ENCODE measurements at places on chromosomes 2 and 18. TPM values are rescaled to one million over a fixed set of nuclear protein-coding genes. Genes with fewer than 3 reads are reported as not detected.
A peak's percentile ranks its signal among the peaks of the same experiment; 100 is the strongest.

The KYNU gene
- under 0.01 TPM for total RNA-seq

The CCDC85A gene
- 9.9 TPM for total RNA-seq

The SLC8A1 gene
- 83.4 TPM for total RNA-seq

The RAB6C gene
- total RNA-seq: not detected

The DPYSL5 gene
- total RNA-seq: not detected

- H3K36me3 ChIP-seq: no peaks in the 10 kb centered on the region
- no peaks in the 10 kb centered on the region for H3K27me3 ChIP-seq
Measured at GRCh38 chr2:240990726-240991377, 7.6 kb upstream of the SNED1 start.

DNA sequence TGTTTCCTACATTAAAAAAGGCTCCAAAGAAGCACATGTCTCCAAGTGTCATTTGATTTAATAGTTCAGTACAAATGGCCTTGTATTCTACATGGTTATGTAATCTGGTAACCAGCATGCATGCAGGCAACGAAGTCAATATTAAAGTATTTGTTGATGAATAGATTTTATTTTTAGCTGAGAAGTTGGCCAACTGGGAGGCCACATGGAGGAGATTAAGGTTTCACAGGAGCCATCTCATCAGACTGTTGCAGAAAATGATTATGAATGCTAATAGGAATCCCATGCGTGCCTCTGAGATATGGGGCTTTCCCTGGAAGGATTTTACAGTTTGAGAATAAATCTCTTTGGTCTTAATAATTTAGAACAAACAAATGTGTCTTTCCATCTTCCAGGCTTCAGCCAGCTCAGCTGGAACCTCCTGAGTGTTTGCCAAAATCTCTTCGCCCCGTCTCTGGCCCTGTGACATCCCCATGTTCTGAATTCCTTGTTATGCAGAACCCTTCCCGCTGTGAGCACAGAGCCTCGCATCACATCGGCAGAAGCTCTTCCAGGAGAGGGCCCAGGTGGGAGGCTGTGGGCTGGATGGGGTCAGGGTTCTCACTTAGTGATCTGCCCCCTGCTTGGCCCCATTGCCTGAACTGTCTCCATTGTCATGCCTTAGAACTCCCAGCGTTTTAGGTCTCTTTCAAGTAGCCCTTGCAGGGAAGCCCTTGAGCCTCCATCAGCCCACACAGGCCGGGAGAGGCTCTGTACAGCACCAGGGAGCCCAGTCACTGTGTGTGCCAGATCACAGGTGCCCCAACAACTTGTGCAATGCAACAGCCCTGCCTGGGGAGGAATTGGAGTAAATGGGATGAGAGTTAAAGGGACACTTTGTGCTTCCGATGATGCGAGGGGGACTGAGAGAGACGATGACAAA is 190.5 kb upstream of the TWIST2 start:
- H3K36me3 ChIP-seq: no peaks in the 10 kb centered on the region
- no peaks in the 10 kb centered on the region for H3K27me3 ChIP-seq
- 0 out of 2 replicates have a peak overlapping the region, but pooled peaks have one; percentile 18 for H3K27ac ChIP-seq
- peaks cover 7% of the 10 kb centered on the region for H3K4me1 ChIP-seq
- DNase-seq: peak; percentile 67

DNA sequence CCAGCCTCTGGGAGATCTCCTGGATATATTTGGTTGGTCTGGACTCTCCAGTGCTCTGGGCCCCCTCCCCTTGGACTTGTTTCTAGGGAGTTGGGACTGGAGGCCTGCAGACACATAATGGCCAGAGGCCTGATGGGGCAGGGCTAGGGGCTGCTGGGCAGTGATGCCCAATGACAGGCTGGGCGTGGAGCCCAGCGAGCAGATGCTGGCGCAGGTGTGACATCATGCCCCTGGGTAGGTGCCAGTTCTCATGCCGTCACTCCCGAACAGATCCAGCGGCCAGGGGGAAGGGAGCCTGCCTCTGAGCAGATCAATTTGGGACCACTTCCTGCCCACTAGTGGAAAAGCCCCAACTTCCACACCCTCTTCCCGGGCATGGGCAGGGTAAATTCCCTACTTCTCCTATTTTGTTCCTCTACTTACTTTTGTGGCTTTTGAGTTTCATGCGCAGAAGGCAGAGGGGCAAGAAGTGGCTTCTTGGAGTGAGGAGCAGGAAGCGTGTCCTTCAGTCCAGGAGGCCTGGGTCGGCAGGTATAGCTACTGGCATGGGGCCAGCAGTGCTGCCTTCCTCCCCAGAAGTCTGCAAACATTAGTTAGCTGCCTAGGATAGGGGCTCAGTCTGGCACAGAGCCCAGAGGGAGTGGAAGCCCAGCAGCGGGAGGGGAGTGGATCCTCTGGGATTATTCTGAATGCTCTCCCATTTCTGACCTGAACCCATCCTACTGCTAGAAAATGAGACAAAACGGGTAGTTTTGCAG is 6.1 kb downstream of the MPV17 start:
- DNase-seq: no peak
- no peaks in the 10 kb centered on the region for H3K27me3 ChIP-seq
- H3K4me1 ChIP-seq: peaks cover 13% of the 10 kb centered on the region
- H3K27ac ChIP-seq: no peak overlapping the region
- no peaks in the 10 kb centered on the region for H3K36me3 ChIP-seq

DNA sequence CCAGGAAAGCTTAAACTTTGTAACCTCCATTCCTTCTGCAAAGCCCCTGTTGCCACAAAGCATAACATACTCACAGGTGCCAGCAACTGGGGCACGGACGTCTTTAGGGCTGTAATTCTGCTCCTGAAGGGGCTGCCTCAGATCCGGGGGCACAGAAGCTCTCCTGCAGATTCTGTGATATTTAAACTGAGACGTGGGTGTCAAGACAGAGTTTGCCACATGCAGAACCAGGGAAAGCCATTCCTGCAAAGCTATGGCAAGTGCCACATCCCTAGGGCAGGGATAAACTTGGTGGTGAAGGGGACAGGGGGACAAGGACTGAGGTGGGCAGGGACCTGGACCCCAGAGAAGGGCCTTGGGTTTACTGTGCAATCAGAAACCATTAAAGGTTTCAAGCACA is 247.2 kb downstream of the EIPR1 start:
- H3K27me3 ChIP-seq: no peaks in the 10 kb centered on the region
- H3K4me1 ChIP-seq: no peaks in the 10 kb centered on the region
- no peak for DNase-seq
- H3K4me3 ChIP-seq: no peak overlapping the region

DNA sequence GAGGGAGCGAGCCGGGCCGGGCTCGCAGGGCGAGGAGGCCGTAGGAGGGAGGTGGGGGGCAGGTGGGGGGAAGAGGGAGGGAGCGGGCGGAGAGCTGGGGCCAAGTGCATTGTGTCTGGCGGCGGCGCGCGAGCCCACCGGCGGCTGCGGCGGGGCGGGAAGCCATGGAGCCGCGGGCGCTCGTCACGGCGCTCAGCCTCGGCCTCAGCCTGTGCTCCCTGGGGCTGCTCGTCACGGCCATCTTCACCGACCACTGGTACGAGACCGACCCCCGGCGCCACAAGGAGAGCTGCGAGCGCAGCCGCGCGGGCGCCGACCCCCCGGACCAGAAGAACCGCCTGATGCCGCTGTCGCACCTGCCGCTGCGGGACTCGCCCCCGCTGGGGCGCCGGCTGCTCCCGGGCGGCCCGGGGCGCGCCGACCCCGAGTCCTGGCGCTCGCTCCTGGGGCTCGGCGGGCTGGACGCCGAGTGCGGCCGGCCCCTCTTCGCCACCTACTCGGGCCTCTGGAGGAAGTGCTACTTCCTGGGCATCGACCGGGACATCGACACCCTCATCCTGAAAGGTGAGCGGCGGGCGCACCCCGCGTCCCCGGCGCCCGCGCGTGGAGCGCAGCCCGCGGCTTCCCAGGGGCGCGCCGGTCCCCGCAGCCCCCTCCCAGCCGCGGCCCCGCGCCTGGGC is at the start of gene TMEM178A:
TSS of gene TMEM178A (plus strand) at position 107 of the 680 bp plus-strand sequence. CDS start at position 165, 58 bp downstream.
- peak; percentile 32 for DNase-seq
- H3K36me3 ChIP-seq: no peaks in the 10 kb centered on the region
- H3K27ac ChIP-seq: no peak within 1 kb of the TSS
- H3K4me3 ChIP-seq: peak within 1 kb of the TSS; percentile 63
- peaks cover 65% of the 10 kb centered on the region for H3K27me3 ChIP-seq

- DNase-seq: no peak
- peaks cover 53% of the 10 kb centered on the region for H3K4me1 ChIP-seq
- H3K27ac ChIP-seq: peak overlapping the region; percentile 16
- no peaks in the 10 kb centered on the region for H3K27me3 ChIP-seq
- H3K36me3 ChIP-seq: no peaks in the 10 kb centered on the region
Measured at GRCh38 chr2:227480528-227480927, 8.6 kb downstream of the AGFG1 start.

DNA sequence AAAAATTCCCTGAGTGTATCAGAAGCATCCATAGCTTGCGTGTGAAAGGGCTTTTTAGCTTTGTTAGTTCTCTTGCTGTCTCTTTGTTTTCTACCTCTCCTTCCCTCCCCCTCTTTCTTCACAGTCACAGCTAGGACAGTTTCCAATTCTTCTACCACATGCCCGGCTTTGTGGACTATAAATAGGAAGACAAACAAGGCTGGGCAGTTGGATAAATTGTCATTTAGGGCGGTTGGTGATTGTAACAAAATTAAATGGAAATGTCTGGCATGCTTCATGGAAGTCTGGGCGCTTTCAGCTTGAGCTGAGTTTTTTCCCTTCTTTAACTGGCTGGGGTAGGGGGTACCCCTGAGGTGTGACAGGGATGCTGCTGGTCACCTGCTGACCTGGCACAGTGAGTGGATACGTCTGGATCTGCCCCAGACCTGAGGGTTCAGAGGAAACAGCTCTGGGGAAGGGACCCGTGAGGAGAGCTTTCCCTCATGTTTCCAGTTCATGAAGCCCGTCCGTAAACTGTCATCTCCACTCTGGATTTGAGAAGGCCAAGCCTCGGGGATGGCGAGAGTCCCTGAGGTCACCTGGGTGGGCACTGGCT is 29.0 kb upstream of the GIGYF2 start:
- DNase-seq: no peak
- H3K27ac ChIP-seq: no peak overlapping the region
- H3K4me1 ChIP-seq: no peaks in the 10 kb centered on the region
- H3K4me3 ChIP-seq: no peak overlapping the region
- no peaks in the 10 kb centered on the region for H3K27me3 ChIP-seq

DNA sequence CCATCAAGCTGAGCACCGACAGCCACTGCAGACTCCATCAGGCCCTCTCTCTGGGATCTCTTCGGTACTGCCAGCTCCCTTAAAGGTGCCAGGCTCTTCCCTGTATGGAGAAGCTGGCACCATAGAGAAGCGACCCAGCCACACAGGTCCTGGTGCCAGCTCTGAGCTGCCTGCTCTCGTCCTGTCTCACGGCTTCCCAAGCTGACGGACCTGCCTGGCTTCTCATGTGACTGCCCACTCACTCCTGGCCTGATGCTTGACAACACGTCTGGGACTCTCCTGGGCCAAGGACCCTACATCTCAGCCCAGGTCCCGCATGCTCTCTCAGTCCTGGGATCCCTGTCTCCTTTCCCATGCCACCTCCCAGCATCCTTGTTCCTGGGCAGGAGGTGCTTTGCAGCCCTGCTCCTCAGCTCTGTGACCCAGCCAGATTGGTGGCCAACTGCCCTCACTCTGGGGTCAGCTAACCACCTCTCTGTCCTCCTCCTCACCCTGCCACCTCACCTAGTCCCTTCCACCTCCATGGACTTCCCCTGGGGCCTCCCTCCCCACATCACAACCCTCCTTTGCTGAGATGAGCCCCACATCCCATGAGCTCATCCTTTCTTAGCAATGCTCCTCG is 12.5 kb upstream of the ATOH8 start:
- peak overlapping the region; percentile 100 for H3K27ac ChIP-seq
- H3K36me3 ChIP-seq: no peaks in the 10 kb centered on the region
- H3K4me3 ChIP-seq: no peak overlapping the region
- H3K27me3 ChIP-seq: no peaks in the 10 kb centered on the region
- DNase-seq: no peak

GRCh38 chr2:240387669-240388358 is 47.6 kb upstream of the GPC1 start:
- peak overlapping the region; percentile 20 for H3K4me3 ChIP-seq
- no peaks in the 10 kb centered on the region for H3K36me3 ChIP-seq
- H3K27ac ChIP-seq: peak overlapping the region; percentile 35

DNA sequence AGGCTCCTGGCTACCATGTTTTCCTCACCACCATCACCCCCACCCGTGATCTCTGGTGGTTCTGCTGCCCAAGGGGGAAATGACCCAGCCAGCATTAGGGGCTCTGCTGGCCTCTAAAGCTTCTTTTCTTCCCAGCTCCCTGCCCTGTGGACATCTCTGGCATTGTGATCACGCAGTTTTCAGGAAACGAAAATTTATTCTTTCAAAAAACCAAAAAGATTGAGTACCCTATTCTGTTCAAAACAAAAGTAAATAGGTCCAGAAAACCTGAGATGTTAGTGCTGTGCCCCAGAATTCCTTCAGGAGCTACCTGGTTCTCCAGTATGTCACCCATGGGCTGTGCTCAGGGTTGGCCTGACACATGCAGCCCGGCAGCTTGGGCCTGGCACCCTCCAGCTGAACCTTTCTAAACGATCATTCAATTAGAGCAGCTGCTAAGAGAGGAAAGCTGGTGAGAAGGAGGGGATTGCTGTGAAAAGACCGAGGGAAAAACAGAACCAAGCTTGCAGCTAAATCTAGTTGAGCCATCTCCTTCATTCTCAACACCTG is 157.5 kb downstream of the MGAT5 start:
- H3K4me1 ChIP-seq: peaks cover 41% of the 10 kb centered on the region
- H3K4me3 ChIP-seq: no peak overlapping the region
- H3K27ac ChIP-seq: no peak overlapping the region
- no peaks in the 10 kb centered on the region for H3K36me3 ChIP-seq
- DNase-seq: no peak

DNA sequence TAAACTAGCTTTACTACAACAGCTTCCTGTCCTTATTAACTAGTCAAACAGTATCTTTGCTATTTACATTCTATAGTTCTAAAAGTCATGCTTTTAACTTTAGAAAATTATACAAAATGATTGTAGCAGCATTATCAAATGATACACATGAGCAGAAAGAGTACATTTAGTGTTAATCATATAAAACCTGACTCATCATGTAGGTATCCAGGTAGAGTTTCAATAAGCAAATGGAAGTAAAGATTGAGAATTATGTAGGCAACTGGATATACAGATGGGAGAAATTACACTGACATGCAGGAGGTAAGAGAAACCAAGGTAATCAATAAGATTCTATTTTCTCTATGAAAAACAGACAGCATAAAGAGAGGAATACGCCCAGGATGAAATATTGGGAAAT is 33.8 kb downstream of the TRIP12 start:
- H3K4me1 ChIP-seq: no peaks in the 10 kb centered on the region
- no peak overlapping the region for H3K4me3 ChIP-seq
- no peaks in the 10 kb centered on the region for H3K27me3 ChIP-seq
- no peak overlapping the region for H3K27ac ChIP-seq

DNA sequence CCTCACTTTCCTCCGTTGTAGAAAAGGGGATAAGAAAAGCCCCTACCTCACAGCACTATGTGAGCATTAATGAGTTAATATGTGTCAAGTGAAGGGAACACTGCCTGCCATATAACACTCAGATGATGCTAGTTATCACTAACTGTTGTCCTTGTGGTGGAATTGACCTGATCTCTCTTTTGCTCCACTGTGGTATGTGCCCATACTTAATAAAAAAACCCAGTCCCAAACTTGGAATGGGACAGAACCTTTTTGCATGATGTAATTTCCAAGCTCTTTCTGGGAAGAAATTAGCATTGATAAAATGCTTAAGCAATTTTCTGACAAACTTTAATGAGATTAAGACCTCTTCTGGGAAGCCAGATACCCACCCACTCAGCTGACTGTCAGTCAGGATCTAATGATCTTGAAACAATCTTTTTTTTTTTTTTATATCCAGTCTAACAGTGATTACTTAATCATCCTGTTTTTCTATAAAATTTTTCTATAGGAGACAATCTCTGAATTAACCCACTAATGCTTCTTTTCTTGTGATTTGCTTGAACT is 158.7 kb downstream of the ZBTB7C start:
- DNase-seq: no peak
- H3K27ac ChIP-seq: no peak overlapping the region
- no peaks in the 10 kb centered on the region for H3K4me1 ChIP-seq
- no peak overlapping the region for H3K4me3 ChIP-seq
- H3K27me3 ChIP-seq: peaks cover 24% of the 10 kb centered on the region

Measured in GM23248 (cell line).